ENCODE measurements at places on chromosomes 16 and 17.

- no peak for DNase-seq
Measured at GRCh38 chr17:30824002-30824355, 513 bp downstream of the CRLF3 start.

- DNase-seq, result no peak
Measured at GRCh38 chr17:76556765-76557367, 17.0 kb downstream of the PRCD start.

- no peak for DNase-seq
Measured at GRCh38 chr17:30996486-30996885, 25.6 kb downstream of the RNF135 start.

DNA sequence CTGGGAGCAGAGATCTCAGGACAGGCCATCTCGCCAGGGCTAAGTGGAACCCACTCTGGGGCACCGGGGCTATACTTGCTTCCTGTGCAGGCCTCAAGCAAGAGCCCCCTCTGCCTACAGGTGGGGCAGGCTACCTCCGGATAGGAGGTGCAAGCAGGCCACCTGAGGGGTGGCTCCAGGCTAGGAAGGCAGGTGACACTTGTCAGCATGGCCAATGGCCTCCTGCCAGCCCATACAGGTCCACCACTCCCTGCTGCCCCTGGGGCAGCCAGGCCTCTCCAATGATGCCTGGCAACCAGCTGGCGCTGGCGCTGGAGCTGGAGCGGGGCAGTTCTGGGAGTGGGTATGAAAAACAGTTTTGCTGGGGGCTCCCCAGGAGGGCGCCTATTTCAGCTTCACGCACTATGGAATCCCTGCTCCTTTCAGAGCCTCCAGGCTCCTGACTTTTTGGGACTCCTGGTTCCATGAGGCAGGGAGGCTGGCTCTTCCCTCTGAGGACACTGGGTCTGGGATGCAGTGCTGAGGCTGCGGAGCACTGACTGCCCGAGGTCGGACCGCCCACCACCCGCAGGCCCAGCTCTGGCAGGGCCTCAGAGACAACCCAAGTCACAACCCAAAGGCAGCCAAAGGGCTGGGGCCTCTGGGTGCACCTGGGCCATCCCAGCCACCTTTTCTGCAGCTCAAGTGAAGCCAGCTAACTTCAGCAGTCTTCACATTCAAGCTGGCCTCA lies 8.4 kb upstream of the SREBF1 start:
- DNase-seq, result no peak

DNA sequence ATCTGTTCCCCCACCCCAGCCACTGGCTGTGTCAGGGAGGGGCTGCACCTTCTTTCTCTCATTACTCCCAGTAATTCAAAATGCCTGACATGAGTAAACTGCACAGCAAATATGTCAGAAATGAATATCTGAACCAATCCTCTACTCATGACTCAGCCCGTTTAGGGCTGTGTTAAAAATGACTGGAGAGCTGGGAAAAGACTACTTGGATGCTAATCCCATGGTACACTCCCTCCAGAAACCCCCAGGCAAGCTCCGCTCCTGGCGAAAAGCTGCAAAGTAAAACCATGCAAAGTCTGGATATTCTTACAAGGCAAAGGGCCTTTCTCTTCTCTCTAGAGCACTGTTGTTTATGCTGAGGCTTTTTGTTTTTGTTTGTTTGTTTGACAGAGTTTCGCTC lies 448.1 kb upstream of the DYNLRB2 start:
- no peak for DNase-seq

DNA sequence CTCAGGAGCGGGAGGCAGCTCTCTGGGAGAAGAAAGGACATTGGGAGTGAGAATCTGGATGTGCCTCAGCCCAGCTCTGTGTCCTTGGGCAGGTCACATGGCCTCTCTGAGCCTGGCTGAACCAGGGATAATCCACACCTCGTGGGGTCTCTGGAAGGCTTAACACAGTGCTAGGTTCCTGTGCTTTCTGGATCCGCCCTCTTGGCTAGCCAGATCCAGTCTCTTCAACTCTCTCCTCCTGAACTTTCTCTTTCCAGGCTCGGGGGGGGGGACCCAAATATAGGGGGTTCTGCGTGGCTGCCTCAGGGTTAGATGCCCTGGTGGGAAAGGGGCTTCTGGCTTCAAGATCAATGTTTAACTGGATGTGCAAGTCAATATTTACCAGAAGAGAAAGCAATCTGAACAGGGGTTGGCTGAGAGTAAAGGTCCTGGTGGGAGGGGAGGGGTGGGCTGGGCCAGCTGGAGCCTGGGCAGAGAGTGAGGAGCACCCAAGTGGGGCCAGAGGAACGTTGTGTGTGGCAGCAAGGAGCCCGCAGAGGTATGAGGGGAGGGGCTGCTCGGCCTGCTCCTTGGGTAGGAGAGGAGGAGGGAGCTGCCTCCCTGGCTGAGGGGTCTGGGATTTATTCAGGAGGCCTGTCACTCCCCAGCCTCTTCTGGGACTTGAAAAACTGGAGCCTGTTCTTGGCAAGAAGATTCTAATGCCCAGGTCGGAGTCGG lies at the start of gene SERPINF2:
SERPINF2 (plus strand) TSS at position 501 of the 717 bp plus-strand sequence. CDS start 2,125 bp downstream, outside the sequence.
- DNase-seq, result no peak

GRCh38 chr17:62780951-62781350 lies 27.2 kb downstream of the MARCHF10 start:
- DNase-seq, result no peak

DNA sequence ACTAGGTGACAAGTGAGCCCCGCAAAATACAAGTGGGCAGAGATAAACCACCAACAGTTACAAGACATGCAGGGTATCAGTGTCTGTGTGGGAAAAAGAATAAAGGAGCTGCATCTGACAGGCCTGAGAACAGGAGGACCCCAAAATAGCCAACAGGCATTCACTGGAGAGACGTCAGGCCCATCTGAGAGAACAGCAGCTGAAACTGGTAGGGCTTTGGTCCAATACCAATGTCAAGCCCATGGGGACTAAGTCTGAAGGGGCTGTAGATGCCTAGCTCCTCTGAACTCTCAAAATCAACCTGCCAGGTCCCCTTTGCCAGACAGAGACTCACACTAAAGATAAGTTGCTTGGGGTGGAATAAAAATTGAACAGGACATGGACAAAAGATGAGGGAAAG lies 30.5 kb upstream of the TANC2 start:
- DNase-seq, result peak; percentile 26

- no peak for DNase-seq
Measured at GRCh38 chr16:68055395-68055794, 29.8 kb upstream of the NFATC3 start.

DNA sequence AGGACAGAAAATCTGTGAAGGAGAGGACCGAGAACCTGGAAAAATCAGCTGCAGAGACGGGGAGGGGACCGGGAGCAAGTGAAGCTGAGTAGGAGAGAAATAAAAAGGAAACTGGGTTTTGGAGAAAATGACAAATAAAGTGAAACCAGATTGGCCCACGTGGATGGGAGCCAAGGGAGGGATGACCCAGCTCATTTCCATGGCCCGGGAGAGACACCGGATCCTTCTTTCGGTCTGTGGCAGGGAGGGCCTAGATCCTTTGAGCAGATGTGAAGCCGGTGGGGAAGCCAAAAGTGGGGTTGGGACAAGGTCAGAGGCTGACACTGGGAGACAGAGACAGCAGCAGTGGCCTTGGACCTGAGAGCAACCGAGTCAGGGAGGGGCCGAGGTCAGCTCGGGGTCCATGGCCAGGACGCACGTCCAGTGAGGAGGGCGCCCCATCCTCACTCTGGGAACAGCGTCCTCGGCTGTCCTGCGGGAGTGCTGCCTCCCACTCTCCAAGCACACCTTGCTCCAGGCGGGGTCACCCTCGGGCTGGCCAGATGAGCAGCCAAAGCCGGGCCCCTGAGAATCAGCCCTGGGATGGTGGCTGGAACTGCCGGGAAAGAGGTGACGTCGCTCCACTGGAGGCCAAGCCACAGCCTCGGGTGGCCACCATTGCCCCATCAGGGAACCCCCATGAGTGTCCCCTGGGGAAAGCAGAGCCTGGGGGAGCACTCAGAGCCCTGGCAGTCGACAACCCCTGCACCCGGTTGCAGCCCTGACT lies 50.8 kb upstream of the CDR2 start:
- peak; percentile 96 for DNase-seq

DNA sequence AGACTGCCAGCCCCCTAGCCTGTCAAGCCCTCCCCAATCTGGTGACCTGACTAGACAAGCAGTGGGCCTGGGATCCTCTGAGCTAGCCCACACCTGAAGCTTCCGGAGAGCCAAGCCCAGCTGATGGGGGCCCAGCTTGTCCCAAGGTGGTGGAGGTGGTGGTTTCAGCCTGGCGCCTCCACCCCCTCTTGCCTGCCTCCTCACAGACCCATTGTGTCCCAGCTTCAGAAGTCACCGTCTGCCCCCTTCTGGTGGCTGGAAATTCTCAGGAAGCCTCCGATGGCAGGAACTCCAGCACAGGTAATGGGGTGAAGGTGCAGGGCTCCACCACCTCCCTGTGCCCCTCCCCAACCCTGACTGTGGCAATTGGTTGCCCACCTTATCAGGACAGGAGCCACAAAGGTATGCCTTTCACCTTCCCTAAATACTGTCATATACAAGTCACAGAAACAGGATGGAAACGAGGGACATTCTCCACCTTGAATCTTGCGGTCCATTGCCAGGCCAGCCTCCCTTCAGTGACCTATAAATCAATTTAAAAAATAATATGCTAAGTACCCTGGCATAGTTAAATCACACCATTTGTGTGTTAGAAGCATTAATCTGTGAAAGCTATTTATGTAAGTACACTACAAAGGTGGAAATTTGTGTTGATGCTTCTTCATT lies 66.0 kb upstream of the ZNF423 start:
- DNase-seq, result peak; percentile 83

GRCh38 chr17:8710813-8711212 lies 33.8 kb downstream of the CCDC42 start:
- DNase-seq, result no peak

GRCh38 chr16:74982256-74982655 lies 2.7 kb downstream of the WDR59 start:
- no peak for DNase-seq

GRCh38 chr17:17603178-17603894 lies 11.8 kb upstream of the PEMT start:
- no peak for DNase-seq

GRCh38 chr16:85908889-85909589 lies 10.1 kb downstream of the IRF8 start:
- peak; percentile 45 for DNase-seq

DNA sequence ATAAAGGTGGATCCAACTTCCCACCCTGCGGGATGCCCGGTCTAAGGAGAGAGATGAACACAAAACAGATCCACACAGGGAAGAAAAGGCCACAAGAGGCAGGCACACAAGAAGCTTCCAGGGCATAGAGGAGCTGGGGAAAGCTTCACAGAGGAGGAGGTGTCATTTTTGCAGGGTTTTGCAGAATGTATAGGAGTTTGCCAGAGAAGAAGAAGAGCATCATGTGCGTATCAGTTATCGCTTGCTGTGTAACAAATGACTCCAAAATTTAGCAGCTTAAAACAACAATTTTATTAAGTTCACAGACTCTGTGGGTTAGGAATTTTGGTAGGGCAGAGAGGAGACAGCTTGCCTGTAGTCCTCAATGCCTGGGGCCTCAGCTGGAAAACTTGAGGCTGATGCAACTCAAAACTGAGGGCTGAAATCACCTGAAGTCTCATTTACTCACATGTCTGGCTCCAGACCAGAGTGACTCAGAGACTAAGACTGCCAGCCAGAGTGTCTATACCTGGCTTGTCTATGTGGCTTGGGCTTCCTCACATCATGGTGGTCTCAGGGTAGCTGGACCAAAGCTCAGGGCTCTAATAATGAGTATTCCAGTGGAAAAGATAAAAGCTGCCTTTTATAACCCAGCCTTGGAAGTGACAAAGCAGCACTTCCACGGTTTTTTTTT lies 33.9 kb upstream of the ZNF423 start:
- DNase-seq, result no peak

DNA sequence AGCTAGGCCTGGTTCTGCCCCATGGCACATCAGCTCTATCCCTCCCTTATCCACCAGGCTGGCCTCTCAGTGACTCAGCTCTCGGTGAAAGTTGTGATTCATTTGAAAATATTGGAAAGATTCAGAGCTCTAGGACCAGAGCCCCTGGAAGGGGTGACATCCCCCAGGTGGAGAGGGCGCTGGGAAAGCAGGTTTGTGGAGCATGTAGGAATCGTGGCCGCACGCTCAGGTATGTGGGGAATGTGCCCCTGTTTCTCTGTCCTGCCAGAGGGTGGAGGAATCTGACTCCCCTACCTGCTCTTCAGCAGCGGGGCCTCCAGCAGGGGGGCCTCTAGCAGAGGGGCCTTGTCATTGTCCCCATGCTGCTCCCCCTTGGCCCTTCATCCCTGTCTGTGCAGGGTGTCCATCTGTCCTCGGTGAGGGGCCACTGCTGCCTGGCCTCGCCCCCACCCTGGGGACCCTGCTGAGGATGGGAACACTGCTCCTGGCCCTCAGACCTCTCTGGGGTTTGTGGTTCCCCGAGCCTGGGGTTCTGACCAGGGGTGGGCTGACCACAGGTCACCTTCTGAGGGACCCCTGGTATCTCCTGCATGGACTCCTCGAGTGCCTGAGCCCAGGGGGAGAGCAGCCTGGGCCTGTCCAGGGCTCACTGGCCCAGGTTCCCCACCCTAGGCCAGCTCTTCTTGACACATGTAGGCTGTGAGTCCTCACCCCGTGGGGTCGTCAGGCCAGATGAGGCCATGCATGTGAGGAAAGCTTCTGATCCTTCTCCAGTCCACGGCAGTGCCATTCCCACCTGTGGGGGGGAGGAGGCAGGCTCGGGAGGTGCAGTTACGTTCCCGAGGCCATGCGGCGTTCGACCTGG lies 47.5 kb downstream of the NT5M start:
- no peak for DNase-seq

DNA sequence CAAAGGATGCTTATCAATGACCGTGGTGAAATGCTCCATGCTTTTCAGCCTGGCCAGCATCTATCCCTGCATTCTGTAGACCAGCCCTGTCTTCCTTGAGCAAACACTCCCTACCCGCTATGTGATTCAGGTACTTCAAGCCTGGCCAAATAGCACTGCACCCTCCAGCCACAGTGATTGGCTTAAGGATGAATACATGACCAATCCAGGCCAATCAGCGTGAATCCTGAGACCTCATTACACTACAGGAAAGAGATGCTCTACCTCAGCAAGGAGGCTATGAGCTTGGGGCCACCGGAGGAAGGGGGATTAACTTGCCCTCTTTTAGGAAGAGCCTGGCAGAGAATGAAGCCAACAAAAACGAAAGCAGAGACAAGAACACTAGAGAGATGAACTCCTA lies 162.5 kb downstream of the ZNF423 start:
- no peak for DNase-seq

DNA sequence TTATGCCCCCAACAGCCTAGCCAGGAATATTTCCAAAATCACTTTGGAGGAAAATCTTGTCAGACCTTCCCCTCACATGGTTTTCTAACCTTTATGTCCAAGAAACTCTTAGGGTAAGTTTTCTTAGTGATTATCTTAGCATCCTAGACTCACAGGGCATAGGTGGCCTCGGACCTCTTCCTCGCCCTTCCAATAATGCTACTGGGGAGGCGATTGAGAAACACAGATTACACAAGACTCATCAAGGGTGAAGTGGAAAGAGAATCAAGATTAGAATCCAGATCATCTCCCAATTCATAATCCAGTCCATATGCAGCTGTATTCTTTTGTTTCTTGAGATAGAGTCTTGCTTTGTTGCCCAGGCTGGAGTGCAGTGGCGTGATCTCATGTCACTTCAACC lies 358.4 kb upstream of the CDH5 start:
- no peak for DNase-seq
